ENCODE measurements at places on chromosomes 12 and 14.

DNA sequence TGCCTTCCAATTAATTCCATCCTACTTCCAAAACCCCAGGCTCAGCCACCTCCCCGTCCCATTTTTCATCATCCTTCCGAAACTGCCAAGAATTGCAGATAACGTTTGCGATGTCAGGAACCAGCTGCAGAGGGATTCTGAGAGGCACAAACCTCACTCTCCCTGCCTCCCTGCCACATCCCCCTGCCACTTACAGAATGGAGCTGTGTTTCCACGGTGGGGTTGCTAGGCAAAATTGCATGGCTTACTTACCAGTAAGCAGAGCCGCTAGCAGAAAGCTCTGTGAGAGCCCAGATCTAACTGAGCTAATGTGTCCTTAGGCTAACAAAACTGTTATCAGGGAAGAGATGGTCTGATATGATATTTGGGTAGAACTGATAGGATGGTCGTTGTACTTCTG lies 127.4 kb downstream of the KCNK10 start:
- no peak for DNase-seq

DNA sequence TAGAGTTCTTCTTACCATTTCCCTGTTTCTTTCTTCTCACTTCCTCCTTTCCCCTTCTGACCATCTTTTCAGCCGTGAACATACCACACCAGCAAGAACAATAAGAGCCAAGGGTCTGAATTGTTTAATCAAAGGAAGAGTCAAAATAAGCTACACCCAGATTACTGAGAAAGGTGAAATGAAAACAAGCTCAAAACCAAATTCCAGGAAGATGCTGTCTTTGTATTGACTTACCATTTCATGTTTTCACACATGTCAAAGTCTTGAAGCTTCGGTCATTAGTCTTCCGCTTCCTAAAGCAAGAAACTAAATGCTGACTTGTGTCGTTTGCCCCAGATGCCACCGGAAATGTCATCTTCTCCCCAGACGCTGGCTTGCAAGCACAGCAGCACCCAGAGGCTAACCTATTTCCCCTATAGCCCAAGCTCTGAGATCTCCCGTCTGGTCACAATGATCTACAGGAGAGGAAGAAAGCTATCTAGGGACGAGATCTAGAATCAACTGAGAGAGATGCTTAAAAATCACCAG lies 136.5 kb upstream of the AMIGO2 start:
- no peak for DNase-seq

DNA sequence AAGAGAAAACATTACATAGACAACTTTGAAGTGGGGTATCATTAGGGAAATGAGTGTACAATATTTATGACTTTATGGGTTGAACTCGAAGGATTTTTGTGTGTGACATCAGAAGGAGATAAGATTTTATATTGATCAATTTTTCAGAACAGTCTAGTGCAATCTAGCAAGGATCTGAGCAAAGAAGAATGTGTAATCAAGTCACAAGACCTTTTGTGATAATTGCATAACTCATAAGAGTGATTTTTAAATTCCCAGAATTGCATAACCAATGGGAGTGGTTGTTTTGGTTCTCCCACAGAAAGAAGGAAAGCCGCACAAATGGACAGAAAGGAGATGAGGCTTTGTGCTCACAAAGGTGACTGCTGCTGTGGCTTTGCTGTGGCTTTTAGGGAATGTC lies 441.8 kb upstream of the FLRT2 start:
- DNase-seq: no peak

DNA sequence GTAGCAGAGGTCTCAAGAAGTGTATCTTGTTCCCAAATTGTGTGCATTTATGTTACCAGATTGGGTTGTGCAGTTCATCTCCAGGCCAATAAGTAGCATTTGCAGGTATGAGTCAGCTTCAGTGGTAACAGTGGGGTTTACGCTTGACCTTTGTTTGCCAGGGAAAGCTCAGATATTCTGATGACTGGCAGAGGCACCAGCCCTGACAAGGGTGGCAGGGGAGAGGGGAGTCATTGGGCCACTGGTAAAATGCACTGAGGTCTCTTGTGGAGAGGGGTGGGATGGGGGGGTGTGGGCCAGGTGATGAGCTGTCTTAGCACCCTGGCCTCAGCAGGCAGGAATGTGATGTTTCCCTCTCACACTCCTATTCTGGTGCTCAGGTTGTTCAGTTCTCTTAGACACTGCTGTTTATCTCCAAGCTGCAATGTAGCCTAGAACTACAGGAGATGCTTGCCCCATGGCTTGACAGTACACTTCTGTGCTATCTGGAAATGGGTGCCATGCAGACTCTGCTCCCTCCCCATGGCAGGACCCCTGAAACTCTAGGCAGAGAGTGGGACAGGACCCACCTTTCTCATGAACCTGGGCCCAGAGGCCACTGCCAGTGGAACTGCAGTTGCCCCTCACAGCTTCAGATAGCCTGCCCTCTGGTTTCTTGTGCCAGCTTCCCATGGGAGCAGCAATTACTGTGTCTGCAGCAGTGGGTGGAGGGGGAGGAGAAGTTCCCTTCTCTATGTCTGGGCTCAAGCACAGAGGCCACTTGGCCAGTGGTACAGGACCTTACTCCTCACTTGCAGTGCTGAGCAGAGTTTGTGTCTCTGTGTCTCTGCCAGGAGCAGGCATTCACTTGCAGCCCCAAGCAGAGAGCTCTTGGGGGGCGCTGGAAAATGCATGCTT lies 31.9 kb downstream of the USP15 start:
- DNase-seq: peak; percentile 2

DNA sequence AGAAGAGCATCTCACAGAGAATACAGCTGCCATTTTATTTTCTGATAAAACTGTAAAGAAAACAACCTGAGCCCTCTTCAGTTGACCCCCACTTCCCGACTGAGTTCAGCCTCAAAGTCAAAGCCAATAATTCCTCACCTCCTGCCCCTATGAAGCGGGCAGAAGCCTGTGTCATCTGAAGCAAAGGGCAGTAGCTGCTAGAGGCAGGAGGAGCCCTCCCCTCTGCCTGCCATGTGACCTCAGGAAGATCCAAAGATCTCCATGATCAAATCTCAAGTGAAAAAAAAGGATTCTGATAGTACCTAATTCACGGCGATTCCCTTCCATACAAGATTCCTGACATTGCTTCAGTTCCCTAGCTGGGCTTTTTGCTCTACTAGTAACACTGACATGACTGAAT lies 223.1 kb upstream of the CAND1 start:
- DNase-seq: no peak

DNA sequence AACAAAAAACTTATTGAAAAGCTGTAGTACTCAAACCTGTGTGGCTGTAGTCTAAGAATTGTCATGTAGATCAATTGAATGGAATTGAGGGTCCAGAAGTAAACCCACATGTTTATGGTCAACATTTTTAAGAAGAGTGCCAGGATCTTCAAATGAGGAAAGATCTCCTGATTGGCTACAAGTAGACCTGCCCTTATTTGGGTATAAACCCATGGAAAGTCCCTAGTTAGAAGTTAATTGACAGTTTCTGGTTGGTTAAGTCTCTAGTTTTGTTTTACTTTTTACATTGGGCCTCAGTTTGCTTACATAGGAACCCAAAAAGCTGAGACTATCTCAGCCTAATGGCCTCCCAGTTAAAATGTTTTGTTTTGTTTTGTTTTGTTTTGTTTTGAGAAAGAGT lies 91.9 kb upstream of the RESF1 start:
- DNase-seq: no peak

- peak; percentile 37 for DNase-seq
These were observed 1.3 kb downstream of the KRT78 start for GRCh38 chr12:52847335-52848102.

DNA sequence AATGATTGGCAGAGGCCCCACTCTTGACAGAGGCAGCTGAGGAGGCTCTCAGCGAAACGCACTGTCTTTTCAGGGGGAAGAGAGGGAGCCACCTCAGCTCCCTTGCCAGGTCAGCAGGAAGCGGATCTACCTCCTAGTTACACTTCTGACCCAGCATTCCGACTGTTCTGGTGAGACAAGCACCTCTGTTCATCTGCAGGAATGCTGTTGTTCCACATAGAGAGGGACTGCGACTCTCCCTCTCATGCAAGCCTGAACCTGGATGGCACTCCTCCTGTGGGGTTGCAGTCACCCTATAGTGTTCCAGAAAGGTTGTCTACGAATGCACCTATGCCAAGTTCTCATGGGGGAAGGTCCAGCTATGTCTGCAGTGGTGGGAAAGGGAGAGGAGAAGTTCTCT lies 37.1 kb upstream of the AEBP2 start:
- DNase-seq: no peak

DNA sequence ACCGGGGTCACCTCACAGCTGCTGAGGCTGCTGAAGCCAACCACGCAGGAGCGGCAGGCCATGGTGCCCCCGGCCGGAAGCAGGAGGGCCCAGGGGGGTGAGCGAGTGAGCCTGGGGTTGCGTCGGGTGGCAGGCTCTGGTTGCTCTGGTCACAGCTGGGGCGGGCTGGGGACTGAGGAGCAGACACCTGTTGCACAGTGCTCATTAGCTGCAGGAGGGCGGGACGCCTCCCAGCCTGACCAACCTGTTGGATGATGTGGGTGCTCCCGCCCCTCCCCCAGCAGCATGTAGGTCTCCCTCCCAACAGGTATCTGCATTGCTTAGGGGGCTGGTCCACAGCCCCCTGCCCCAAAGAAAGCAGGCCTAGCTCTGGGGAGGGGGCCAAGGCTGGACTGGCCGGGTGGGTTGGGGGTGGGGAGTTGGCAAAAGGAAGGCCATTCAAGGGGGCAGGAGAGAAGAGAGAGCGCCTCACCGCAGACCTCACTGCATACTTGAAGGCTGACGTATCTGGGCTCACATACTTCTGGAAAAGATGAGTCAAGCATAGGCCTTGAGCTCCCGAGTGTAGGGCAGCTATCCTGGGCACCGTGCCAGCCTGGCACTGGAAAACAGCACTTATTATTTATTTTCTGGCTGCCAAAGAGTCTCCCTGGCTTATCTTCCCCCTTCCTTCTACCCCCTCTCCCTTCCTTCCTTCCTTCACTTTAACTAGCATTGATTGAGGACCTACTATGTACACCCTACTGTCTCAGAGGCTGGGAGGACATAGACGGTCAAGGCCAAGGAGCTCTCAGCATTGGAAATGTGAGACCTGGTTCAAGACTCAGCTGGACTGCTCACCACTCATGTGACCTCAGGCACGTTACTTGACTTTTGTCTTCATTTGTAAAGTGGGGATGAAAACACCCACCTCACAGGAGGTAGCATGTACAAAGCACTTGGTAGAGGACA lies at the start of gene KRT80:
Gene KRT80 (minus strand): TSS at position 174 of the 951 bp plus-strand sequence. CDS start 112 bp downstream, at position 62.
- DNase-seq: peak; percentile 96

DNA sequence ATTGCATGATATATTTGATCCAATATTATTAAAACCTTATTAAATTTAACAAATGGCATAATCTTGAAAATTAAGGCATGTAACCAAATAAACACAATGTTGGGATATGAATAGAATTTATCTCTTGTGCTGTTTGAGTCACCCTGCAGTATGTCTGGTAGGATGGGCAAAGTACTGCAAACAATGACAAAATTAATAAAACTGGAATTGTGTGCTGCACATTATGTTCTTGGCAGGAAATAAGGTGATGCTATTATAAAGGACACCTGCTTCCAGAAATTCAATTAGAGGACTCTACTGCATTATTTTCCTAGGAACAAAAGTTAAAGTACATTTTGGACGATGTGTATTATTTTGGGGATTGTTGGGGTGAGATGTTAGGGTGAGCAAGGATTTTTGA lies 132.7 kb downstream of the PPFIA2 start:
- no peak for DNase-seq

DNA sequence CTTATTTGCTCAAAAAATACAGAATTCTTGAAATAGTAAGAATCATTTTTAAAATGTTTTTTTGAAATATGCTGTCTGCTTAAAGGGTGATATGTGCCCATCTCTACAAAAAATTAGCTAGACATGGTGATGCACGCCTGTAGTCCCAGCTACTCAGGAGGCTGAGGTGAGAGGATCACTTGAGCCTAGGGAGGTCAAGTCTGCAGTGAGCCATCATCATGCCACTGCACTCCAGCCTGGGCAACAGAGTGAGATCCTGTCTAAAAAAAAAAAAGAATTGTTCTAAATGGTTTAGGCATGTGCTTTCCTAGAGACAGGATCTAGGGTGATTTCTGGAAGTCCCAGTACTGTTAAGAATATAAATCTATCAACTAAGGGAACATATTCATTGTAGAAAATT lies 75.6 kb upstream of the HECTD1 start:
- no peak for DNase-seq

GRCh38 chr14:68650404-68650994 lies 142.4 kb downstream of the ZFP36L1 start:
- DNase-seq: no peak

GRCh38 chr14:92490239-92490959 lies 23.2 kb upstream of the RIN3 start:
- no peak for DNase-seq

DNA sequence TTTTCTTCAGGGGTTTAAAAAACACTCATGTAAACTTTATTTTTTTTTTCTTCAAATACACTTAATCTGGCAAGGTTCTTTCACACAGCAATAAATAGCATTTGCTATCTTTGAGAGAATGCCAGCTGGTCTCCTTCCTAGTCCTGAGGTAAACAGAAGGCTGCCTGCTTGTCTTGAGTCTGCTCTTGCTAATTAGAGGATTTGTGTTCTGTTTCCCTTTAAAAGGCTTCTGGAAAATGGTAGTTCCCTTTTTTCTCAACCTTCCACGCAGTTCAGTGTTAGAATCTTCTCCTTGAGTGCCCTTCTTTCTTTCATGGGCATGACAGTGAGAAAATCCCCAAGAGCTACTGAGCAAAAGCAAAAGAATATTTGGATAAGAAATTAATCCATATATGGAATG lies 92.3 kb upstream of the DCN start:
- DNase-seq: no peak

GRCh38 chr12:94284046-94284445 lies 135.7 kb downstream of the PLXNC1 start:
- DNase-seq: no peak

GRCh38 chr14:84937449-84937848 lies 592.5 kb upstream of the FLRT2 start:
- no peak for DNase-seq

GRCh38 chr14:76829013-76829365 lies 2.8 kb downstream of the LRRC74A start:
- DNase-seq: no peak

DNA sequence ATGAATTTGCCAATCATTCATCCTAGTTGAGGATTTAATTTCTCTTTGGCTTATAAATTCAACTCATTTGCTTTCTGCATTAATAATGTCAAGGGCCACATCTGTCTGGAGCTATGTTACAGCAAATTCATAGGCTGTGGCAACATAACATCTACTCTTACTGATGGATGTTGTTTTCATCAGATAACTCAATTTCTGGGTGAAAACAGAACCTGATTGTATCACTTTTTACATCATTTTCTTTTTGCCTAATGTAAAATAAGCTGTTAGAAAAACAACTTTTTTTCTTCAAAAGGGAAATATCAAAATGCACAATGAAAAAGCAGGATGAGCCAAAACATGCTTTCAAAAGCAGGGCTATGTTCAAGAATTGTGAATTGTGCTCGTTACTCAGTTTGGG lies 73.3 kb downstream of the HELB start:
- no peak for DNase-seq
